Stimulated activated CD4-positive, alpha-beta T cell treated with anti-CD3 and anti-CD28 coated beads, Interleukin-15, amount 100 ng/mL, for 1 hour (primary cell): ENCODE measurements at places on chromosomes 2 and 18.

GRCh38 chr2:46385786-46386577 lies 88.8 kb downstream of the EPAS1 start:
- DNase-seq = no peak

DNA sequence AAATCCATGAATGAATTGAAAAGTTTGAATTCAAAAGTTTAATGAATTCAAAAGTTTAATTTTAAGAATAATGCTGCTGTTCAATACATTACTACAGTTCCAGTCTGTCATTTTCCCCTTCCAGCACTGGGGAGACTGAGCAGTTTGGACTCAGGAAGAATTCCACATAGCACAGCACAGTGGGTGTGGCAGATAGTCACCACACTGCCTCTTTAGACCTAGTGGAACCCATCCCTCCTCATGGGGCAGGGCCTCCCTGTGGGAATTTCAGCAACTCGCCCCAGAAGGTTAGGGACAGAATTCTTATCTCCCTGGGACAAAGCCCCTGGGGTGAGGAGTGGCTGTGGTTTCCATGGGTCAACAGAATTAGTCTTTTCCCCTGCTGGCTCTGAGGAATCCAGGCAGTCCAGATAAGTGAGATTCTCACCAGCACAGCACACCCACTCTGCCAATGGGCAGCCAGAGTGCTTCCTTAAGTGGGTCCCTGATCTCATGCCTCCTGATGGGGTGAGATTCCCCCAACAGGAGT lies 442.0 kb upstream of the SYT4 start:
- no peak for DNase-seq

DNA sequence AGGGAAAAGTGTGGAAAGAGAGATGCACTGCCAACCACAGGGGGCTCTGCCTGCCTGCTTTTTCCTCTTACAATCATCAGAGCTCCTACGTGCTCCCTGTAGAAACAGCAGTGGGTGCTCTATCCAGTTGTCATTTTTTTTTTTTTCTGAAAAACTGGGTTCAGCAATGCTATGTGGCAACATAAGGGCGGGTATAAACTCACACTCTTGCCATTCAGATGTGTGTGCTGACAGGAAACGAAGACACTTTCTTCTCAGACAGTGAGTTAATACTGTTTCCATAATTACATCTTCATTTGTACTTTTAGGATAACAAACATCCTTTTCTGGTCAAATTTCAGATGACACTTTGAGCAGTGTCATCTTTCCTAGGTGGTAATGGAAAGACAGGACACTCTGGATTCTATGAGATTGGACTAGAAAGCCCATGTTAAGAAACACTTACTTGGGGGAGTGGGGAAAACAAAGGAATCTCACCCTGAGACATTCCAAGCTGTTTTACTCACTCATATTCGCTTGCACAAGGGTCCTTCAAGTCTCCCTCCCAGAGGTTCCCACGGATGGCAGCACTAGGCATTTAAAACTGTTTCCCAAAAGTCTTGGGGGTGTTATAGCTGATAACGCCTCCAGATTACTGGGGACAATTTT lies 41.3 kb downstream of the CCDC93 start:
- DNase-seq = no peak

DNA sequence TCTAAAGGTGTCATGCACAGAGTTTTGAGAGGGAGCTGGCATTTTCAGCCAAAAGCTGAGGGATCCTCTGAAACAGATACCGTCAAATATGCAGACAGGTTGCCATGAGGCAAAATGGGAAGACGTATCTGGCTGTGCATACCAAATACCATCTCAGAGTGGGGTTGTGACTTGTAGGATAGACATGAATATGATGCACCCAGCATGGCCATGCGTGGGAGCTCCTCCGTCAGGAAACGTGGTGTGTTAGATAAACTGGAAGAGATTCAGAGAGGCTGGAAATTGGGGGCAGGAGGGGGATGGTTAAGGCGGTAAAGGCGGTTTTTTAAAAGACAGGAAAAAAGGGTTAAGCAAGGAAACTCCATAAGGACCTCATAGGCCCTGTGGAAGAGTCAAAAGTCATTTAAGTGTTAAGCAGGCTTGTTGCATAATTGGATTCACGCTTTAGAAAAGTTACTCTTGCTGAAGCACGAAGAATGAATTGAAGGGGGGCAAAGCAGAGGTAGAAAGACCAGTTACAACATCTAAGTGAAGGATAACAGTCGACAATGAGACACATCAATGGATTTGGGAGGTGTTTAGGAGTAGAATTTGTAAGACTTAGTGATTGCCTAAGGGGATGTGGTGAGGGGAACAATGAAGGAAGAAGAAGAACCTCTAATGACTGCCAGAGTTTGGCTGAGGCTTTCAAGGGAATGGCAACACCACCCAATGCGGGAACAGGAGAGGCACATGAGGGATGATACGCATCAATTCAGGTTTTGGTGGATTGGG lies 139.6 kb upstream of the CTAGE1 start:
- no peak for DNase-seq

DNA sequence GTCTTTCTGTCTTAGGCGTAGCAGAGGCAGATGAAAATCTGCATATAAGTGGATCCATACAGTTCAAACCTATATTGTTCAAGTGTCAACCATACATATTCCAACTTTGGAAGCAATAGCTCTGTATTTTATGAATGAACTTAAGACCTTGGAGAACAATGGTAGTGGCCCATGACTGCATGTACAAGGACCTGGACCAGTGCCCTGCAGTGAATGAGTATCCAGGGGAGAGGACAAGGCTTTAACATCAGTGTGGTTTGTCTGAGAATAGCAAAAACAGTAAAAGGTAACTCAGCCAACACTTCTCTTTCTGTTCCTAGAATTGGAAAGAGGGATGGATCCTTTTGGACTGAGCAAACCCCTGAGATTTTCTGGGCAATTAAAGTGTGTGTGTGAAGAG lies 230.8 kb upstream of the LINC00305 start:
- no peak for DNase-seq

DNA sequence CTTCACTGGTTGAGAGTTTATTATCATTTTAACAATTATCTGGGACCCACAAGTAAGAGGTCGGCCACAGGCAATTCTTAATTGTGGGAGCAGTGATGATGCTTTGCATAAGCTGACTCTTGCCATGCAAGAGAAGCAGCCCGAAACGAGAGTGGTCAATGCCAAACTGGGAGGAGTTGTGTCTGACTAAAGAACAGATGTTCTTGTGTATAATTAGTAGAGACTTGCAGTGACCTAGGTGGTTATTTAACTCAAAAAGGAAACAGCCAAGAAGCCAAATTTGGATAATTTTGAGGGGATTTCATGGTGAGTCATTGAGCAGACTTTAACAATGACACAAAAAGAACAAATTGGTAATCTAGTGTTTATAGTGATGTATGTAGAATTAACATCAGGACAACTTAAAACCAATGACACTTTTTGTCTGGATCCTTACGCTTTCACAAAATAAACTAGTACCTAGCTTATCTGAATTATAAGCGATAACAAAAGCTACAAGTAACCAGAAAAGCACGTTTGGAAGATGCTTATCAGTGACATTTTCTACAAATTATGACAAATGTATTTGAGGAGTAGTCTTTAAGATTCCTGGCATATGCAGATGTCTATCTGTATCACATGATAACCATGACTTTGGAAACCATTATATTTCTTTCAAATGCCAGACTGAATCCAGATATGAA lies 184.7 kb upstream of the DLGAP1 start:
- no peak for DNase-seq

DNA sequence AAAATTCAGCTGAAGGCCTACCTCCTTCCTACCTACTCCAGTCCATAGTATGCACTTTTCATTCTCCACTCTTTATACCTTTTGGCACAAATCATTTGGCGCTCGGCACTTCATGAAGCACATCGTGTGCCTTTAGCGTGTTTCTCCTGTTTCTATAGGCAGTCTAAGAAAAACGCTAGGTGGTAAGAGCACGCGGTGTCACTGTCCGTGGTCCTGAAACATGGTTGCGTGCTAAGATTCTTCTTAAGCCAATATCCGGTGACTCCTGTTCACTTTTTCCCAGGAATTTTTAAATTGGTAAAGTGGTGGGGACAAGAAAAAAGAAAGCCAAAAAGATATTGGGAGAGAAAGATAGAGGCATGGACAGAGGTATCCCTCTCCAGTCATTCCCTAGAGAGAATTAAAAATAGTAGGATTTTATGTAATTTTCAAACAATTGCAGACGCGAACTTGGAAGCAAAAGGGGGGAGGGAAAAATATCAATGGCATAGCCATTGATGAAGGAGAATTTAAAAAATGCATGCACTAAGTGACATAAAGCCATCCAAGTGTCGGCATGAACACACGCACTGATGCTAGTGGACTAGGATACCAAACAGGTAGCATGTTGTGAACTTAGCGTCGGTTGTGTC lies 1.4 kb upstream of the CTNNA2 start:
- DNase-seq = no peak
